ENCODE measurements at places on chromosomes 12 and 14.

GRCh38 chr12:9943240-9943639, 11.1 kb upstream of the CLEC2A start:
- no peak for DNase-seq

DNA sequence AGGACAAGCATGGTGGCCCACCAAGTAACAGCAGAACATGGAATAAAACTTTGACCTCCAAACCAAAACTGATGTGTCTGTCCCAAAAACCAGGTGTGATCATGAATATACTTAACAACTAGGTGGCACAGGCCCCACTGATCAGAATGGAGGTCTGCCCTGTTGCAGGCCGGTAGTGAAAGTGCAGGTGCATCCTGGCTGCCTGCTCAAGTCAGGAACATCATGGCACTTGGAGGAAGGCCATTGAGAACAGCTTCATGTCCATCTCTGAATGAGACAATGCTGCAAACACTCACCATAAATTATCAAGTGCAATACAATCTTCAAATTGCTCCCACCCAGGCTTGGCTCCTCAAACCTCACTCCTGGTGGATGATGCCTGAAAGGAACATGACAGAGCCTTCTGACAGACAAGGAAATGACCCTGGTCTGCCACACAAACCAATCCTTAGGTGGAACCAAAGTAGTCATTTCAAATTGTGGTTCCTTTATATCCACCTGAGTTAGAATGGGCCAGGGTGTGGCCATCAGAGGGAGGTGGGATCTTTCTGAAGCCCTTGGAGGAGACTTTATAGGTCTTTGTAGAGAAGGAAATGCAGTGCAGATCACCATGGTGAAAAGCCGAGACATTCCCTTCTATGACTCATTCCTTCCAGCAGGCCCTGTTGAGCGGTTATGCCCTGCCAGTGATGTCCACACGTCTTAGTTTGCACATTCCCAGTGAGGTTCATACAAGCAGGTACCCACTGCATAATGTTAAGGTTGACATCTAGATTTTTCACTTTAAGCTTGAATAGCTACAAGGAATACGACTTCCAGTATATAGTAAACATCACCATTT, 36.0 kb downstream of the EGLN3 start:
- DNase-seq: no peak

GRCh38 chr14:78904094-78904493, 733.9 kb downstream of the NRXN3 start:
- DNase-seq: no peak

GRCh38 chr12:14564336-14564959, 3.2 kb downstream of the PLBD1 start:
- no peak for DNase-seq

DNA sequence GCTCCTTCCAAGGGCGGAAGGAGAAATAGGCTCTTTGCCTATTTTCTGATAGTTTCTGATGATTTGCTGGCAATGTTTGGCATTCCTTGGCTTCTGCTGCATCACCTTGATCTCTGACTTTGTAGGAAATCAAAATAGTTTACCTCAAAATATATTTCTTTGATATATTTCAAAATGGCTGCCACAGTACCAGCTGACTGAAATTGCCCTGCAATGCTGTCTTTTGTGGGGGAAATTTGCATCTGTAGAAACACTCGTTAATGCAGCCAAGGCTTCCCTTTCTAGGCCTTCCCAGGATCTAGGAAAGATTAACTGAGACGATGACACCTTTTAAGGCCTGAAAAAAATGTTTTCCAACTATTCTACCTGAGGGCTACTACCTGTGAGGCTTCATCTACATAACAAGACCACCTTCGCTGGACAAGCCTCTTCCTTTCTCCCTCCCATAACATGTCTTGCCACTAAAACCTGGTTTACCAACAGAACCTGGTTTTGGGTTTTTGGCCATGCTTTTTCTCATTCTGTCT, 212.8 kb upstream of the SSTR1 start:
- DNase-seq: no peak

- DNase-seq: no peak
Measured at GRCh38 chr12:23340351-23340750, 609.1 kb downstream of the SOX5 start.

GRCh38 chr14:74660863-74661262, 48.8 kb upstream of the LTBP2 start:
- DNase-seq: no peak

- no peak for DNase-seq
Measured at GRCh38 chr12:110269622-110270124, 11.4 kb upstream of the ATP2A2 start.

DNA sequence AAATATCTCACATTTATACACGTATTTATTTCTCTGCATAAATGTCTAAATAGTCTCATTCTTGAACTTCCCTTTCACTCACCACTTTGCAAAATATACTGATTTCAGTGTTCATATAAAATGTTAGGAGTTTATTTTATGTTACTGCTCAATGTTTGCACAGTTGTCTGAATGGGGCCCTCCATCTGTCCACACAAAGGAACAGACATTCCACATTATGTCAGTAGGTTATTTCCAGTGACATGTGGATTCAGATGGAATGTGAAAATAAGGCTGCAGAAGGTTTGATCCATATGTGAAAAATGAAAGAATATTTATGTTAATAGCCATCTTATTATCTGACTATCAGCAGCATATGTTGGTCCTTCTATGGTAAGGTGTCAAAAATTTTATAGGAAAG, 994.4 kb upstream of the SEL1L start:
- DNase-seq: no peak

- DNase-seq: no peak
Measured at GRCh38 chr14:79050787-79051727, 880.9 kb downstream of the NRXN3 start.

GRCh38 chr14:54653712-54654469, 87.0 kb downstream of the SAMD4A start:
- DNase-seq: no peak

GRCh38 chr12:12201274-12201758, 65.5 kb downstream of the LRP6 start:
- no peak for DNase-seq

- no peak for DNase-seq
Measured at GRCh38 chr12:91335699-91336098, 153.1 kb upstream of the DCN start.

- no peak for DNase-seq
Measured at GRCh38 chr14:103619057-103619456, 10.0 kb upstream of the KLC1 start.

DNA sequence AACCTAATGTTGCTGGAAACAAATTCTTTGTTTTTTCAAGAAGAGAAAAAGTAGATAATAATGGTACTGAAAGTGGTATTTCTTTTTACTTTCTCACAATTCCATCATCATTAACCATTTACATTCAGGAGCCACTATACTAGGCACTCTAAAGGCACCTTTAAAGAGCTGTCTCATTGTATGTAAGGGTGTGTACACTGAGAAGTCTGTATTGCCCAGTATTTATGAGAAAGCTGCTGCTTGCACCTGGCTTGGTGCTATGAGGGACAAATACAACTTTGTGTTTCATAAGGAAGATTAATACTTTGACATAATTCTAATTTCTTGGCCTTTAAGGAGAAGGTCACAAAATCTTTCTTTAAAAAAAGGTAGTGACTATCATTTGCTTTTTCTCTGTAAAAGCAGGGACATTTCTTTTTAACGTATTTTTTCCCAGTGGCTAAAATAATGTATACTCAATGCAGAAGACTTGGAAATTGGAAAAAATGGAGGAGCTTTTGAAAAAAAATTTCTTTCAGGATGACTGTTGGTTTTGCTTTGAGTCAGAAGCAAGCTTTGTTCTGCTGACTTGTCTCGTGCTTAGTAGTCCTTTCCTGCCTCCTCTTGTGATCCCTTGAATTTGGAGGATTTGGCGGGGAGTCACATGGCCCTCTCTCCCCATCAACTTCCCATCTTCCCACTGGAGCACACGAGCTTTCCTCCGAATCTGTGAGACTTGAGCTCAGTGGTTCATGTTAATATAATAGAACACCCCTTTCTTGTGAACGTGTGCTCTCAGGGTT, 50.1 kb downstream of the RASSF3 start:
- no peak for DNase-seq

DNA sequence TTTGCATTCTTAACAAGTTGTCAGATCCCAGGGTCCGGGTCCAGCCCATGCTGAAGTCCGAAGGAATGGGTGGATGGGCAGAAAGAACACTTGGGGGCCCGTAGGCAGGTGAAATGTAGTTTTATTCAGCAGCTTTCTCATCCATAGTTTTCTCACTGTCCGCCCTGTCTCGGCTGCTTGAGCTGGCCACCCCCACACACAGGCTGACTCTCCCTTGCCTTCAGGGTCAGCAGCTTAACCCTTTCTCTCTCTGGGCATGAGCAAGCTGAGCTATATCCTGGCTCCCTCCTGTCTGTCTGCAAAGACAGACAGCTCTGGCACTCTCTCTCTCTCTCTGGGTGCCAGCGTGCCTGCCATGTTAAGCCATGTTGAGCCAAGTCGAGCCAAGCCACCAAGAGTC, 163.9 kb downstream of the PTCSC3 start:
- no peak for DNase-seq

GRCh38 chr12:64688219-64688618, 71.0 kb downstream of the GNS start:
- DNase-seq: no peak

DNA sequence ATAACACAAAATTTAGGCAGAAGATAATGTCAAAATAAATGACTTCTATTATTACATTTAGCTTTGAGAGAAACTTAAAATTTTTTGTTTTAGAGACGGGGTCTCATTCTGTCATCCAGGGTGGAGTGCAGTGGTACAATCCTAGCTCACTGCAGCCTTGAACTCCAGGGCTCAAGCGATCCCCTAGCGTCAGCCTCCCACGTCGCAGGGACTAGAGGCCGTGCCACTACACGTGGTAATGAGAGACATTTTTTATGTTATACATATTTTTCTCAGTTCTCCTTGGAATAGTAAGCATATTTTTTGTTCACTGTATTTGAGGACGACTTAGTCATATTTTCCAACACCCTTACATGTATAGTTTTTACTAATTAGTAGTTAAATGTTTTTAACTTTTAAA, 21.5 kb upstream of the NUDT4 start:
- no peak for DNase-seq

- no peak for DNase-seq
Measured at GRCh38 chr12:82757656-82758055, 71.0 kb downstream of the TMTC2 start.

DNA sequence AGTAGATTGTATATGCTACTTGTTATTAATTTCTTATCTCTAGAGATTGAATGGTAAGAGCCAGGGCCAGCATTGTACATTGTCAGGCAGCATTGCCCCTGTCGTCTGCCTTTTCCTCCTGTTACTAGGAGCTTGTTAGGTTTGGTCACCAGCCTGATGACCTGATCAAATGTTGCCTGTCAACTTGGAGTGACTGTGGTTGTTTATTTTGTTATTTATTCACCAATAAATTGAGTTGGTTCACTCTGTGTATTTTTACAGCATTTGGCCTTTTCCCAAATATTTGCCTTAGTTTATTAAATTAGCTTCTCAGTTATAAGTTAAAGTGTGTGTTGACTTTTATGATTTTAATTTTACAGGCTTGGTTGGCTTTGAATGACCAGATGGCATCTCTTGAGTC, 88.4 kb downstream of the PRKCH start:
- no peak for DNase-seq

GRCh38 chr12:52042706-52043385, 8.4 kb upstream of the NR4A1 start:
- DNase-seq: no peak

DNA sequence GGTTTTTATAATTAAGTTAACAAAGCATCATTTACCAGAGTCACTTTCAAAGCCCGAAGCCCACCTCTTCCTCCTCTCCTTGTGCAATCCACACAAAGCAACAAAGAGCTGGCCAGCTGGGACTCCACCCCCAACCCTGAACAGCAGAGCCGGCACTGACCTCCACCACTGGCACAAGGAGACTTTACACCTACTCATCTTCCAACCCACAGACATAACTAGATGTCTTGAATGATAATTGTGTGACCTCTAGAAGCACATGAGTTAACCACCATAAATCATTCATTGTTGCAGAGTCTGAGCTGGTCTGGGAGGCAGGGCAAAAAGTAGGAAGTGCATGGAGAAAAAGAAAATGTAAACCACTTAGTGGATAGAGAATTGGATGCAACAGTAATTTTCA, 72.2 kb downstream of the ST8SIA1 start:
- no peak for DNase-seq

- DNase-seq: no peak
Measured at GRCh38 chr14:79144896-79145295, 974.7 kb downstream of the NRXN3 start.

DNA sequence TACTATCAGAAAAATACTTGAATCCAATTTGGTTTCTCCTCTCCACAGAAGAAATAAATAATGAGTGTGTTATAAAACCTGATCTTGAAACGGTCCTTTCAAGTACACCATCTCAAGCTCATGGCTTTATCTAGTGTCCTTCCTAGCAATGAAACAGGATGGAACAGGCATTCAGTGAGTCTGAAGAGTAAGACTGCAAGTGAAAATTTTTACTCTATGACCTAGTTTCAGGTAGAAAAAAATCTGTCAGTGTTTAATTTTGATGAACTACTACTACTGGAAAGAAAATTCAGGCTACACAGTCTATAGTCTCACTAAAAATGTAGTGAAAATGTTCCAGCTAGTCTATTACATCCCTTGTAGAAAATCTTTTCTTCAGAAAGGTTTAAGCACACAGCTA, 7.7 kb downstream of the CBX5 start:
- DNase-seq: no peak

GRCh38 chr12:73589220-73589619, 948.4 kb upstream of the ATXN7L3B start:
- DNase-seq: no peak

DNA sequence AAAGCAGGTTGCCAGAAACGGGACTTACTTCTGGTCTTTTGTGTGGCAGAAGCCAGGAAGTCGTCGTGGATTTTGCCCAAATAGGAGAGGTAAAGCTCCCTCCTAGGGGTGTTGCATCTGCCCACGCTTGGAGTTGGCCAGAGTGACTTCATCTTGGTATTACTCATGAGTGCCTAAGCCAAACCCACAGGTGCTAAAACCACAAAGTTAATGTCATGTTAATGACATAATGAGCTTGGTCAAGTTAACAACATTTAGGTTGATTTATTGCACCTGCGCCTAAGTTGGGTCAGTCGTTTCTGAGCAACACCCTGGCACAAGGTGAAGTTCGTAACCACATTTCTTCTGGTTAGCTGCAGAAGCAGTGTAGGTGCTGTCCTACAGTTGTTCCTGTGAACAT, 225.2 kb downstream of the FUT8 start:
- peak; percentile 2 for DNase-seq

- DNase-seq: no peak
Measured at GRCh38 chr14:106347291-106347778, 821.0 kb downstream of the TMEM121 start.

DNA sequence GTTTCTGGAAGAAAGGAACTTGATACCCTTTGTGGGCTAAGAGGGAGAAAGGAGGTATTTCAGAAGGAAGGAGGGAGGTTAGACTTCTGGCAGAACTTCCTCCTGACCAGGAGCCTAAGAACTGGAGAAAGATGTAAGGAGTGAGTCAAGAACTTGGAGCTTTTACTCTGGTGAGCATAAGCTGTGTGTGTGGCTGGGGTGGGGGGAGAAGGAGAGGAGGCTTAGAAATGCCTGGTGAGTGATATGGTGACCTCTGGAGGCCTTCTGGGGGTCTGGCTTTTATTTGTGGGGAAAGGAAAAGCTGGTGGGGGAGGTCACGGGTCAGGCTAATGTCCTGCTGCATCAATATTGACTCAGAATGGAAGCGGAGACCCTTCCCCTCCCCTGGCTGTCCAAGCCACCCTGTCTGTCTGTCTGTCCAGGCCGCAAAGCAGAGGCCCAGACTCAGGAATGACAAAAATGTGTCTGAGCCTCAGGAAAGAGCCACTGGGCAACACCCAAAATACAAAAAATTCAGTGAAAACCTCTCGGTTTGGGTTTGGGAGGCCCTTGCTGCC, 4.8 kb downstream of the LRP1 start:
- DNase-seq: no peak

- no peak for DNase-seq
Measured at GRCh38 chr14:22626590-22626989, 17.6 kb downstream of the OR6J1 start.
